Stimulated activated CD4-positive, alpha-beta T cell treated with anti-CD3 and anti-CD28 coated beads, Interleukin-2, amount 100 ng/mL, for 24 hours (primary cell): ENCODE measurements at places on chromosomes 5 and 9.

- no peak for DNase-seq
Measured at GRCh38 chr9:120482424-120483186, 97.4 kb downstream of the CDK5RAP2 start.

DNA sequence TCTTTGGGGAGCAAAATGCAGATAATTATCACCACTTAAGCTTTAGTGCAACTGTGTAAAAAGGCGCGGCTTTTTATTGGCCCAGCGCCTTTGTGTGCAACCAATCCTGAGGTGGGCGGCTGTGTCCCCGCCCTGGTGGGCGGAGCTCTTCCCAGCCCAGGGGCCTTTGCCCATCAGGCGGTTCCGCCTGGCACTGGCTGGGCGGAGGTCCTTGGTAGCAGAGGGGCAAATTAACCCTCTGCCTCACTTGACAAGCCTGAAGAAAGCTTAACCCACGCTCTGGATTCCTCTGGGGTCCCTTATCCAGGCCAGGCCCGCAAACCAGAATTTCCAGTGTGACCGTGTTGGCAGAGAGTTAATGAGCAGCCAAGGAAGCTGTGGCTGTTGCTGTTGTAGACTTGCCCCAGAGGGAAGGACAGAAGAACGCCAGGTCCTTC lies 12.8 kb upstream of the NIPAL4 start:
- DNase-seq = no peak

DNA sequence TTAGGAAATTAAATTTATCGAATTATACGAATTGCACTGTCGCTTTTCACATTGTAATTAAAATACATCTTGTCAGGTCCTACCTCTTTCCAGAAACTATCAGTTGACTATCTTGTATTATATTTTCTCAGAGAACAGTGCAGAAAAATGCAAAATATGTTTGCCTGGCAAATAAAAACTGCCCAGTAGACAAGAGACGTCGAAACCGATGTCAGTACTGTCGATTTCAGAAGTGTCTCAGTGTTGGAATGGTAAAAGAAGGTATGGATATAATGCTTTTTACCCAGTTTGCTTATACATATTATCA lies 10.8 kb downstream of the NR4A3 start:
- no peak for DNase-seq

DNA sequence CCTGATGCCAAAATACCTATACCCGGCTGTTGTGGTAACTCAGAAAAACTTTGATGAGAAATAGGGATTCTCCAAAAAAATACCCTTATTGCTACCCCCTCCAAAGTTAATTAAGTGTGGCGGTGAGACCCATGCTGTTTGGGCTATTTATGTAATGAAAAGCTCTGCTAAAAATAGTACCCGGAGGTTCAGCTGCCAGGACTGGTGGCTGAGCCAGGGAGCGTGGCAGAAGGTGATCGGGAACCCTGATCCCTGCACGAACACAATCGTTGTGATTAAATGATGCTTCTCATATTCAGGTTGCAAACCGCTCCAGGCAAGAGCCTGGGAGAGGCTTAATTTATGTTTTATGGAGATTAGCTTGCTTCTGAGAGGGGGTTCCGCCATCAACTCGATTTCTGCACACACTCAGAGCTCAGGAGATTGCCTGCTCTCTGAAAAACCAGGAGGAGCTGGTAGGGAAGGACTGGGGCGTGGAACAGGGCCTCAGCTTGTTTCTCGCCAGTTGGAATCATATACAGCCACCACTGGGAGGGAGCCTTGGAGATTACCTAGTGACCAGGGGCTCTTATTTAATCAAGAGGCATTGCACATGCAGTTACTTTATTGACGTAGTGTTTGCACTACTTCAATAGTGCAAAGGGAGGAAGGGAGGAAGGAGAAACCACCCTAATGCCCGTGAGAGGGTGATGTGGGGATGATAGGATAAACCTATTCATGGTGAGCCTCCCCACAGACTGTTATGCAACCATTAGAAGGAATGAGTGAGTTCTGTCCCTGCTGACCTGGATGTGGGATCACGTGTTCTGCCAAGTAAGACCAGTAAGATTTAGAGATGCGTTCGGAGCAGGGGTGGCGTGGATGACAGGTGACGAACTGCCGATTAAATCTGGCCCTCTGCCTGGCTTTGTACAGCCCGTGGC lies 23.4 kb downstream of the HRH2 start:
- DNase-seq = no peak

DNA sequence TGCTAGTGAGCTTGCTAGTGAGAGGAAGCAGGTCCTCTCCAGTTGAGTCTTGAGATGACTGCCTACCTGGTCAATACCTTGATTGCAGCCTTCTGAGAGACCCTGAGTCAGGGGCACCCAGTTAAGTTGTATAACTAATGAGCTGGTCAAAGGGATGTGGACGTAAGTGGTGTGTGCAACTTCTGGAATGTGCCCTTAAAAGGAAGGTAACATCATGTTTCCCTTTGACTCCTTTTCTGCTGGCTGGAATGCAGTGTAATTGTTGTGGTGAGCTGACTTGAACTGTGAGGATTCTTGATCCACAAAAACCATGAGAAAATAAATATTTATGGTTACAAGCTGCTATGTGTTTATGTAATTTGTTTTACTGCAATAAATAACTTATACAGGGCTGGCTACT lies 2.4 kb upstream of the SNX2 start:
- no peak for DNase-seq

- DNase-seq = no peak
Measured at GRCh38 chr9:91210318-91210717, 151.4 kb downstream of the AUH start.

DNA sequence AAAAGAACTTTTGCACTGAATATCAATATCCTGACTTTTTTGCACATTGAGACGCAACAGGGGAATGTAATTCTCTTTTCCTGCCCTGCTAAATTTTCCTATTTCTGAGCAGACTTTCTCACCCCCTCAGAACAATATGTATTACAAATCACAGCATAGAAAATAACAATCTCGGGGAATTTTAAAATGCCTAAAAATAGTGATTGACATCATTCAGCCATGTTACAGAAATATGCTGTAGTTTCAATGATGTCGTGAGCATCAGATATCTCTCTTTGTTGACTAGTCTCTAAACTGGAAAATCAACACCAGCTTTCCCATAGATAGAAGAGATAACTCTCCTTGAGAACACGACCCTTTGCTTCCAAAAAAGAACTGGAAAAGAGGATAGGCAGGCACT lies 166.7 kb downstream of the ZDHHC21 start:
- no peak for DNase-seq

- DNase-seq = no peak
Measured at GRCh38 chr9:110835404-110835803, 166.8 kb downstream of the MUSK start.

GRCh38 chr5:171596391-171596878 lies 177.0 kb downstream of the FGF18 start:
- DNase-seq = no peak

- DNase-seq = no peak
Measured at GRCh38 chr5:119353213-119353612, 2.6 kb upstream of the TNFAIP8 start.

- DNase-seq = no peak
Measured at GRCh38 chr5:35898952-35899660, 39.3 kb downstream of the CAPSL start.

GRCh38 chr5:37696190-37697021 lies 143.4 kb downstream of the GDNF start:
- no peak for DNase-seq

DNA sequence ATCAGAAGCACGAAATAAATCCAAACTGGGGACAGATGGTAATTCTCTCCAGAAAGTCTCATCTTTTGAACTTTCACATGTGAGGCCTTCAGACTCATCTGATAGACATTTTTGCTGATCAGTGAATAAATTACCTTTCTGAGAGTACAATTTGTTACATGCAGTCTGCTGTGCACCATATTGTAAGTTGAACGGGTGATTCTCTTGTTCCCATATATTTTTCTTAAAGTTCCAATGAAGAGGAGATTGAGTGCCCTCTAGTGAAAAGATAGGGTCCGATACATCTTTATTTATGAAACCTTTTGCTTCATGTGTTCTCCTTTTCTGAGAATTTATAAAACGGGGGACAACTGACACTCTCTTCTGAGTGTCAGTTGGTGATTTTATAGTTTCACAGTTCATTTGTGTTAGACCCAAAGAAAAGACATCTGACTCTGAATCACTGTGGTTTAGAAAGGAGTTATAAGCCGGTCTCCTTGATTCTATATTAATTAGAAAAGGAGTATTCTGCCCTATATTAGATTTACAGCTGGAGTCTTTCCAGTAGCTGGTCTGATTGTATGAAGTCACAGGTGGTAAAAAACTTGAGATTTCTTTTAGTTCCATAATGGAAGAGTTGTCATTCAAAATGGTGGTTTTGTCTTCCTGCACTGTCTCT lies 30.4 kb downstream of the GNG10 start:
- DNase-seq = no peak

GRCh38 chr5:122463221-122463620 lies 151.2 kb downstream of the SNCAIP start:
- DNase-seq = no peak

DNA sequence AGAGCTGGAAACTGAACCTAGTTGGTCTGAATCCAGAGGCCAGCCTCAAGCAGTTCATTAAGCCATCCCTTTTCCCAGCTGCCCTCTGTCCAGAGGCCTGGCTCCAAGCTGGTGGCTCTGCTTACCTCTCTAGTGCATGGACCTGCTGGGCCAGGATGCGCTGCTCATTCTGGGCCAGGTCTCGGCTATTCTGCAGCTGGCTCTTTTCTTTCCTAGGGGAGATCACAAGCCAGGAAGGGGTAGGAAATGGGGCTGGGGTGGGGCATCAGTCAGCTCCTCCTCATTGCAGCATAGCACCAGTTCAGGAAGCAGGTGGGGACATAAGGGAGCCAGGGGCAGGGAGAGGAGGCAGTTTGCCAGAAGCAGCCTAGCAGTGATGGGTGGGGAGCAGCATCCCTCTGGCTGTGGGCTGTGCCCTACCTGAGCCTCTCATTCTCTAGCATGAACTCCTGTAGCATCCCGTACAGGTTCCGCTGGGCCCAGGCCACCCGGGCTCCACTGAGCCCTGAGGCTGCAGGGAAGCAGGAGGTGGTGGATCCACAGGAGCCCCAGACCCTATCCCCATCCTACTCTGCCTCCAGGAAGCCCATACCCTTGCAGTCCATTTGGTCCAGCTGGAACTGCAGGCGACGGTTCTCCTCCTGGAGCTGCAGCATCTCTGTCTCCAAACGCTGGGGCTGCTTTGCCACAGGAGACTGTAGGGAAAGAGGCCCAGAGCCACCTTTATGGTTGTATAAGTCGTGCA lies 5.2 kb downstream of the KIF12 start:
- no peak for DNase-seq

DNA sequence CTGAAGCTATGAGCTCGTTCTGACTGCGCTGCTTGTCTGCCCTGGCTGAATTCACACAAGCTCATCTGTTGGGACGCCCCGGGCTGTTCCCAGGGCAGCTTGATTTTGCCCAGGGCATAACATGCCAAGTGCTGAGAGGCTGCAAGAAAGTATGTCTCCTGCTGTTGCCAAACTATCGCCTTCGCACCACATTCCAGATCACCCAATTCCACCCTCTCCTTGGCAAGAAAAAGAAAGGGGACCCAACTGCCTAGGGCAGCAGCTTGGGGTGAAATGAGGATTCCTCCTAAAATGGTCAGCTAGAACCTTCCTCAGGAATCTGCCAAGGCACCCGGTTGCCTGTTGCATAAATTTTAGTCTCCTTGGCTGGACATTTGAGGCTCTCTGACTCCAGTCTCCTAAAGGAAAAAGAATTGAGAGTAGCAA lies 21.2 kb downstream of the COL15A1 start:
- no peak for DNase-seq

GRCh38 chr5:30894811-30895210 lies 298.7 kb upstream of the CDH6 start:
- DNase-seq = no peak

DNA sequence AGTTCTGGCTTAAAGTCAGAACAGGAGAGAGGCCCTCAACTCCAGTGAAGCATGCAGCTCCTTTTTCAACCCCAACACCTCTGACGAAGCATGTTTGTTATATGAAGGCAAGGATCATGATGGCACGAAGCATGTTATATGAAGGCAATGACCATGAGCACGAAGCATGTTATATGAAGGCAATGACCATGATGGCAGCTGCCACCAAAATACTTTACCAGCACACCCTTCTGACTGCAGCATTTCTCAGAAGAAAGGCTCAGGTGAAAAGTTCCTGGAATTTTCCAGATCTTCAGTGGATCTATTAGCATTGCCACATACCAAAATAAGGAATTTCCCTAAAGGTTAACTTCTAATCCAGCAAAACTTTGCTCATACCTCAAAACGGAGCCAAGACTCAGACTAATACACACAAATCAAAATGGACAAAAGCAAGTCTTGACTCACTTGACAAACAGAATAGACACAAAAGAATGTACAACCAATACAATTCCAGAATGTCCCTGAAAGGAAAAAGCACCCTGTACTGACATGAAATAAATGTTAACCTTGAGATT lies 217.4 kb downstream of the FANCC start:
- DNase-seq = no peak

DNA sequence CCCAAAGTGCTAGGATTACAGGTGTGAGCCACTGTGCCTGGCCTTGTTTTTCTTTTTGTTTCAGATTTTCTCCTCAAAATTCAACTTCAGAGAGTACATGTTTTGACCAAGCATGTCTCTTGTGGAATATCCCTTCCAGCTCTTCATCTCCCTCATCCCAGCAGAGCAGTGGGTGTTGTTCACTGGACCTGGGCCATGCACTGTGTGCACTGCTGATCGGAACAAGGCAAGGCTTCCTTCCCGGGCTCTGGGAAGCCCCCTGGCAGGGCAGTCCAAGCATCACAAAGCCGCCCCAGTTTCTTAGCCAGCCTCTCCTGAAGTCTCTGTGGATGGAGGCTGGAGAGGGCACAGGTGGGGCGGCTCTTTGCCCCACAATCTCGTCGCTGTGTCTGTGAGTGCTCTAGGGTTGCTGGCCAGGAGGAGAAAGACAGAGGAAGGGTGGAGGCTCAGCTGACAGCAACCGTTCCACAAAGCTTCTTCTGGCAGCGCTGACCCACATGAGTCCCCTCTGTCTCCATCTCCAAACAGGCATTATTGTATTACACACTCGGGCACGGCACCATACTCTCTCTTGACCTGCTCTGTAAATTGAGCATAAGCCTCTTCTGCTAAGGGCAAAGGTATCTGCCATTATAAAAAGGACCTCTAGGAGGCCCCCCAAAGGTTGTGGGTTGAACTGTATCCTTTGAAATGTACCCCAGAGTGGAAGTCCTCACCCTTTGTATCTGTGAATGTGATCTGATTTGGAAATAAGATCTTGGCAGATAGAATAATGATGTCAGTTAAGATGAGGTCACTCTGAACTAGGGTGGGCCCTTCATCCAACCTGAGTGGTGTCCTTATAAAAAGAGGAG lies 89.6 kb downstream of the TARS1 start:
- no peak for DNase-seq

- DNase-seq = no peak
Measured at GRCh38 chr5:60092671-60093422, 199.3 kb upstream of the PDE4D start.

DNA sequence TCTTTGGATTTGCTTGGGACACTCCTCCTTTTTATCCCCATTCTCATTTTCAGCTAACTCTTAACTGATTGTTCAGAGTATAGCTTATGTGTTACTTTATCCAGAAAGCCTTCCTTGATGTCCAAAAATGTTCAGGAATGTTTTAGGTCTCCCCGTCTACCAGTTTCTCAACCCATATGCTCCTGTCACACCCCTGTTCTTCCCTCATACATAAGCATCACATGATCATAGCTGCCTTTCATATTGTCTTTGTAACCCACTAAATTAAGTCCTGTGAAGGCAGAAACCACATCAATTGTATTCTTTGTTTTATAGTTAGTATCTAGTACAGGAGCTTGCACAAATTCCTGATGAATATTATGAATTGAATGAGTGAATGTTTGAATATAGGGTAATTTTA lies 321.9 kb upstream of the ACTBL2 start:
- no peak for DNase-seq
